Hippocampal formation (tissue), 2 donors: ENCODE measurements at places on chromosomes 6 and 20.

GRCh38 chr6:56023829-56024228 is 148.4 kb upstream of the BMP5 start:
- no peak for DNase-seq

DNA sequence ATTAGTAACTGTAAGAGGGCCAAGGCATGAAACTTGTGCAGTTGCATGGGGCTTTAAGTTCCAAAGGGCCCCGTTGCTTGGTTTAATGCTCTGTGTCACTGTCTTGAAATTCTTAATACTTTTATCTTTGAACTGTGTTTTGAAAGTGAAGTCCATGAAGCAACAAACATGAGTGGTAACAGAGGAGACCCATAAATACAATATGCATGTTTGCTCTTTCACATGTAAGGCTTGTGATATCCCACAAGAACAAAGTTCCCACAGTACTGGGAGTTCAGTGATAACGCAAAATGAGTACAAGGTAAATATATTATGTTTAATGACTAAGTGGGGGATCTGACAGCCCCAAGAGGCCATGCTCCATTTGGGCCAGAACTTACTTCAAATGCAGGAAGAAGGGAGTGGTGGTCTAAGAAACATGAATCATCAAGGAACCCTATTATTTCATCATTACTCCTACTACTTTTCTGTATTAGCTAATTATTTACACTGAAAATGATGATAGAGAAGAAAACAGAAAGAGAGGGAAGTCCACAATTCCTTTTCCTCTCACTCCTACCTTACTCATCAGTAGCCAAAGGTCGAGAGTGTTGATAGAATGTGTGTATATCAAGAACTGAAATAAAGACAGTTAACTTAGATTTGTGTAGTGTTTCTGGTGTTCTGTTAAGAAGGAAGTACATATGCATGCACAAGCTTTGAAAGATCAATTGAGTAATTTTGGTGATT is 157.3 kb downstream of the PHF3 start:
- no peak for DNase-seq

- DNase-seq = no peak
These were observed 25.2 kb upstream of the PDE7B start for GRCh38 chr6:135826236-135826804.

DNA sequence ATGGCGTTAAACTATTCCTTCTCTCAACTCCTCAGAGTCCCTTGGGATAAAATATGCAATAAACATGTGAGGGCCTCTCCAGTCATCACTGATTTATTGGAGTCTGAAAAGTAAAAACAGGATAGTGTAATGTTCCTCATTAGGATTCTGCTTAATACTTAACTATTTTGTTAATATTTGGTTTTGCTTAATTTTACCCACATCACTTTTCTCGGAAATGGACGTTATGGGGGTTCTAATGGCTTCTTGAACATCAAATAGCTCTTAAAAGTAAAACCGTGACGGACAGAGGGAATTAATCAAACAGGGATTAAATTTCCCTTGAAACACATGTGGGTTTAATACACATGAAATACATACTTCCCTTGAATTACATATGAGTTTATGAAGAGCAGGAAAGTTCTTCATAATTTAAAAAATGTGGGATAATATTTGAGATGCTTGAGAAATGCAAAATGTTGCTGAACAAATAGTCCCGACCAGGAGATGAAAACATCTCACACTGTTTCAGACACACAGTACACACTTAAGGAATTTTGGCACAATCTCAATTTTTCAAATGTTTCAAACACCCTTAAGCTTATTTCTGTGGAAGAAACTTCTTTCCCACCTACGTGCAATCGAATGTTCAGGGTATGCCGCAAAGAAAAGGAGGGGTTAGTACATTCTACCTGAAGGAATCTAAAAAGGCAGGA is 38.4 kb upstream of the EIF2S2 start:
- peak; percentile 15 for DNase-seq

- DNase-seq = no peak
These were observed 22.8 kb downstream of the VGLL2 start for GRCh38 chr6:117288083-117288715.

GRCh38 chr6:148325316-148326068 is 17.1 kb upstream of the SASH1 start:
- DNase-seq = no peak

GRCh38 chr20:47917549-47918070 is 132.3 kb upstream of the SULF2 start:
- no peak for DNase-seq

- DNase-seq = no peak
These were observed 485 bp downstream of the ADISSP start for GRCh38 chr20:3767110-3767426.

GRCh38 chr6:33344701-33345697 is 27.5 kb upstream of the ZBTB22 start:
- DNase-seq = peak; percentile 9

GRCh38 chr6:41181566-41181965 is 18.6 kb upstream of the TREM2 start:
- DNase-seq = no peak

DNA sequence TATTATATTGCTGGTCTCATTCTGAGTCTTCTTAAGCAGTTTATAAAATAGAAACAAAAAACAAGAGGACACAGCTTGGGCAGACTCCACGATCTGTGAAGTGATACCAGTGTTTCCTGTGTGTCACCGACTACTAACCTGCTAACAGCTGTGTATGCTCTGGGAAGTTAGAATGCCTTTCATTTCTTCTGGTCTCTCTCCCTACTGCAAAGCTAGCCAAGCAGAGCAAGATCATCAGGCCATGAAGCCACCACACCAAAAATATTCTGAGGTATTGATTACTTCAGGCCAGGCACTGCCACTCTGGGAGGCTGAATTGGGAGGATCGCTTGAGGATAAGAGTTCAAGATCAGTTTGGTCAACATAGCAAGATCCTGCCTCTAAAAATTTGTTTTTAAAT is 46.9 kb upstream of the SMIM29 start:
- no peak for DNase-seq

- DNase-seq = no peak
These were observed 1.0 kb downstream of the FKBP1A start for GRCh38 chr20:1391640-1392442.

- DNase-seq = no peak
These were observed 256.6 kb downstream of the EYS start for GRCh38 chr6:65450451-65450850.

- DNase-seq = no peak
These were observed 4.7 kb downstream of the CDS2 start for GRCh38 chr20:5131502-5131901.

DNA sequence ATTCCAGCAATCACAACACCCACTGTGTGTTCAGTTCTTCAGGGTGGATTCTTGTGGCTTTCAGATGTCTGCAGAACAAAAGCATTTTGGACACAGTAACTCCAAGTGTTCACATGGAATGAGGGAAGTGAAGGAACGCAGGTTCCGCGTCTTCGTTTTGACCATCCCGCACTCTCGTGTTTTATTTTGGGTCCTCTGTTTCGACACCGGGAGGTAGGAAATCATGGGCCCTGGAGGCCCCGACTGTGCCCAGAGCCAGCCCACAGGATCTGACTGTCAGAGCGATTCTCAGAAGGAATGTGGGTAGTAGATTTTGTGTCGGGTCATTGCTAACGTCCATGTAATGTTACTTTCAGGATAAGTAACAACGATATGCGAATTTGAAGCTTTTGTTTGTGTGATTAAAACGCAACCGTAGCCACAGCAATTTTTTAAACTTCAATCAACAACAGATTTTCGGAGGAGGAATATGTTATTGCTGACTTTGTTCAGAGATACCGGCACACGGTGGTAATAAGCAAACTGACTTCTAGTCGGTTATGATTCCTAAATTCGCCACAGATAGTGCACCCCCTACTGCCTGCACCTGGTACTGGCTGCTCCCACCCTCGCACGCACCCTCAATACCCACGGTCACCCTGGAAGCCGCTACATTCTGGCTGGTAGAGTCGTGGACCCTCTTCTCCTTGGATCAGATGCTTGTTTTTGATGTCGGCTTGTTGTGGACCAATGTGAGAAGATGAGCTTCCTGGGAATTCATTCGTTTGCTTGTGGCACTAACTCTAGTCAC is 10.5 kb downstream of the NPEPL1 start:
- no peak for DNase-seq

DNA sequence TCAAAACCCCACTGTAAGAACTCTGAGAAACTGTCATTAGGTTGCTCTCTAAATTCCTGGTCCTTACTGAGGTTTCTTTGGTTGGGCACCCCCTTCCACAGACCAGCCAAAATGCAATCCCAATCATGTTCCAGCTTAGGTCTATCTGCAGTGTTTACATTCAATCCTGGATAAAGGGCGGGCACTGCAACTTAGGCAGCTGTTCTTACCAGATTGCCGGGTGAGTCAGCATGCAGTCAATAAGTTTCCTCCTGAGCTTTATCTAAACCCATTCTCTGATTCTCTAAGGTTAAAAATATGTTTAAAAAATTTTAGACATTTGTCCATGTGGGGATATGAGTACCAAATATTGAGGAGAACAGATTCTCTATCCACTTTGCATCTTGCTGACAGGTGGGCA is 197.8 kb downstream of the HAO1 start:
- no peak for DNase-seq

DNA sequence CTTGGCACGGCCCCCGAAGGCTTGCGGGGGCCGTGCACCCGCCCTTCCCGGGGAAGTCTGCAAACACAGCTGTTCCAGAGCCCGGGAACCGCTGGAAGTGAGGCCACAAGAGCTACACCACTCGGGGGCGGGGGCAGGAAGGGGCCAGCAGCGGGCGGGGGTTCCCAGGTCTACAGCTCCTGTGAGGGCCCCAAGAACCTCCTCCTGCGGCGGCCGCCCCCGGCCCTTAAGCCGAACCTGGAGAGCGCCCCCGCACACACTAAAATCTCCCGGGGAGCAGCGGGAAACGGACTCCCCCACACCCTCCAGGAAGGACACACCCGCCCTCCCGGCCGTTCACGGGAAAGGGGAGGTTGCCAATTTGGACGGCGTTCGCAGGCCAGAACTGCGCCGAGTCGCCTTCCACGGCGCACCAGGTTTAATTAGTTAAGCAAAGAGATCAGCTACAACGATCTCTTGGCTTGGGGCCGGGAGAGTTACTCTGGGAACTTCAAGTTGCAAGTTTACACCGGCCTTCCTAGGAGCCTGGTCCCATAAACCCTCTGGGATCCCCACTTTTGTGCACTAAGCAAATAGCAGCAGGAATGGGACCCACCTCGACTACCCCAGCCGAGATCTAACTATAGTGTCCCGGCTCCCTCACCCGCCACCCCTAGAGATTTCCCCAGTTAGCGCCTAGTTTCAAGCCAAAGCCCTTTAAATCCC is 1.7 kb downstream of the JAG1 start:
- DNase-seq = no peak

GRCh38 chr6:89273816-89274215 is 41.3 kb downstream of the GABRR2 start:
- no peak for DNase-seq
